ENCODE measurements at places on chromosomes 16 and 17. TPM values are rescaled to one million over a fixed set of nuclear protein-coding genes. Genes with fewer than 3 reads are reported as not detected.

The CCL4L2 gene
- not detected for total RNA-seq

DNA sequence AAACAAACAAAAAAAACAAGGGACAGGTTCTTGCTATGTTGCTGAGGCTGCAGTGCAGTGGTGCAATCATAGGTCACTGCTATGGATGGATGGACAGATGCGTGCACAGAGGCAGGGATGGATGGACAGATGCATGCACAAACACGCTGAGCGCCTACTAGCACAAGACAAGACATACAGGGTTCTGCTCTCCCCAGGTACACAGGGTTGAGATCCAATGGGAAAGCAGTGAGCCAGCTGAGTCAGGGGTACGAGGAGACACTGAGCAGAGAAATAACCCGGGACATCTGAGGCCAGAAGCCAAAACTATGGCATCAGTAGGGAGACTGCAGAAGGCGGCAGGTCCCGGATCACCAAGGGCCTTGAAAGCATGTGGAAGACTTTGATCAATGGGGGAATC, 6.2 kb downstream of the IL32 start:
- DNase-seq, result no peak

GRCh38 chr16:9072806-9073341, 18.6 kb upstream of the HAPSTR1 start:
- DNase-seq, result no peak

GRCh38 chr17:79018370-79018695, 5.6 kb upstream of the C1QTNF1 start:
- peak; percentile 3 for DNase-seq

DNA sequence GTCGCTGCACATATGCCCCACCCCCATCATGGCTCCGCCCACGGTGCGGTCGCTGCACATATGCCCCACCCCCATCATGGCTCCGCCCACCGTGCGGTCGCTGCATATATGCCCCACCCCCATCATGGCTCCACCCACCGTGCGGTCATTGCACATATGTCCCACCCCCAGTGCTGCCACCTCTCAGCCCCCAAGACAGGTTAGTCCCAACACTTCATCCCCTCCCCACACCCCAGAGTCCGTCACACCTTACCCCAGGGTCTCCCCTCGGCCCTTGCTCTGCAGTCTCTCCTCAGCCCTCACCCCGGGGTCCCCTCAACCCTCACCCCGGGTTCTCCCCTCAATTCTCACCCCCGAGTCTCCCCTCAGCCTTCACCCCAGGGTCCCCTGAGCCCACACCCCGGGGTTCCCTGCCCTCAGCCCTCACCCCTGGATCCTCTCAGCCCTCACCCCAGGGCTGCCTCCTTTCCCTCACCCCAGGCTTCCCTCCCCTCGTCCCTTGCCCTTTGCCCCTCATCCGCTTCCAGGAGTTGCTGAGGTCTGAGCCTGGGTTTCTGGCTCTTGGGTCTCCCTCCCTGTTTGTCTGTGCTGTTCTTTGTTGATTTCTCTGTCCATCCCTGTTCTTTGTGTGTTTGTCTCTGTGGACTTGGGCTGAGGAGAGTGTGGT, 25.6 kb downstream of the TPSG1 start:
- no peak for DNase-seq

DNA sequence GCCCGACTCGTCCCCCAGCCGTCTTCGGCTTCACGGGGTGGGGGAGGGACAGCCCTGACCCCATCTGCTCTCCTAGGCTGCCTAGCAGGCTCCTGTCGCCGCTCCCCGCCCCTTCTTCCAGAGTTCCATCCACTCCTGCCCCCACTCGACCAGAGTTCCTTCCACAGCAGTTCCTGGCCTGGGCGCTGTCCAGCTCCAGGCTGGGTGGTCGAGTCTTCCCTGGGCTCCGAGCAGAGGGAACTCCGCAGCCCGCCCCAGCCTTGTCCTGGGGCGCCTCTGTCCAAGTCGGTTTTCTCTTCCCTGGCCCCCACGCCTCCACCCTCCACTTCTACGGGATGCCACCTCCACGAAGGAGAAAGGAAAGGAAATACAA, 1.4 kb downstream of the PYY start:
- DNase-seq, result peak; percentile 85

DNA sequence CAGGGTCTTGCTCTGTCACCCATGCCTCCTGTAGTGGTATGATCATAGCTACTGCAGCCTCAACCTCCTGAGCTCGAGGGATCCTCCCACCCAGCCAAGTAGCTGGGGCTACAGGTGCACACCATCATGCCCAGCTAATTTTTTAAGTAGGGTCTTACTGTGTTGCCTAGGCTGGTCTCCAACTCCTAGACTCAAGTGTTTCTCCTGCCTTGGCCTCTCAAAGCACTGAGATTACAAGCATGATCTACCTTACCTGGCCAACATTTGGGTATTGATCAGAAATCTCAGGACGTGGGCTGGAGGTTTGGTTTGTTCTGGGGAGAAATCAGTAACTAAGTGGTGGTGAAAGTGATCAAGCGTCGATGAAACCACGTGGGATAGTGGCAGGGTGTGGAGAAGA, 4.1 kb downstream of the CHD9 start:
- DNase-seq, result no peak

DNA sequence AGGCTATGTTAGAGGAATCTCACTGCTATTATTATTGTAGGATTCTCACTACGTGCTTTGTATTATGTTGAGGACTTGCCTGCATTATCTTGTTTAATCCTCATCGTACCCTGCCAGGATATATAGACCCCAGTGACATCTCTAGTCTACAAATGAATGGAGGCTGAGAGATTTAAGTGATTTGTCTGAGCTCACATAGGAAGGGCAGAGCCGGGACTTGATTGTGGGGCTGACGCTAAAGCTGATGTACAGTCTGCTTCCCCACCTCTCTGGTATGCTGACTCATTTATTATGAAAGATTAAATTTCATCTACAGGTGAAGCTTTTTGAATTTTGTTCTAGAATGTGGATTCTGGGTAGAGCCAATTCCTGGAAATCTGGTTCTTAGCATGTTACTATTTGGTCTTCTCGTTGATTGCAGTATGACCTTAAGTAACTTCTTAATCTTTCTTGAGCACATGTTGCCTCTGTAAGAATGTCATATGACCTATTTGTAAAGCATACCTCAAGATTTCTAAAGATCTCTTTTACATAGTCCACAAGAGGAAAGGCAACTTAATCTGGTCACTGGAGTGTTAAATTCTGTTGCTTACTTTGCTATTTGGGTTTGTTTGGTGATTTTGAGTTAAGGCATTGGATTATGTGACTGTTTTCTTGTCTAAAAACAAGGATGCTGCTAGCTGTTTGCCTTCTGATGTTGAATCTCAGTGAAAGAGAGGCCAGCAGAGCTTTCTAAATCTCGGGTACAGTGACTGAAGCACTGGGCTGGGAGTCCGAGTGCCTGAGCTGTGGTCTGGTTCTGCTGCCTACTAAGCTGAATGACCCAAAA, 12.4 kb downstream of the METTL9 start:
- no peak for DNase-seq
